ENCODE measurements at places on chromosomes 11 and 22.

DNA sequence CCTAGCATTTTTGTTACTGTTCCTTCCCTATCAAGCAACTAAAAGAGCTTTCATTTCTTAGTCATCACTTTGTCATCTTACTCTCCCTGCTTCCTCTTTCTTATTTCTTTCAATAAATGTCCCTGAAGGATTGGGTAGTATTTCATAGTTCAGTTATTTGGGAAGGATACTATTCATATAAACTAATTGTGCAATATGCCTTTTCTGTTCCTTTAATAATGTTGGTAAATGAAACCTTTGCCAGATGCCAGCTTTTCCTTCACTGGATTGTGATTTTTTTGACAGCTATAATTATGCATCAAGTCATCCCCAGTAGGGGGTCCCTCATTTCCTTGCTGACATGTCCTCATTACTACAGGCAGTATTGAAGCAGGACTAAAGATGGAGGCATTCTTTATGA is 101.7 kb downstream of the ATM start:
- DNase-seq: no peak

DNA sequence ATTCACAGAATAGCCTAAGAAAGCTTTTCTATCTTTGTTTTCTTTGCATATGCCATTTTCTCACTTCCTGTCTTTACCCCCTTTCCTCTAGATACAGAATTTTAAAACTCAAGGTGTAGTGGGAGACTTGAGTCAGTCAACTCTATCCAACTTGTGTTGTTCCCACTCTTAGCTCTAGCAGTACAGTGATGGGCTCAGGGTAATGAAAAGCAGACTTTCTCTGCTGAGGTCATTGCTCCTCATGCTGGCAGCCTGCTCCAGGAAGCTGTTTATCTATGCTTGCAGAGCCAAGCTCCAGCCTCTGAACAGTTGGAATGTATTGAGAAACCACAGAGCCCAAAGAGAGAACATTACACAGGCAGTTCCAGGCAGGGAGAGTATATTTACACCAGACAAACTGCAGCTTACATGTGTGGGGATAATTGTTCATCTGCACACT is 68.1 kb downstream of the CSTPP1 start:
- peak; percentile 31 for DNase-seq

- DNase-seq: no peak
These were observed 97.9 kb downstream of the RRAS2 start for GRCh38 chr11:14261066-14261465.

DNA sequence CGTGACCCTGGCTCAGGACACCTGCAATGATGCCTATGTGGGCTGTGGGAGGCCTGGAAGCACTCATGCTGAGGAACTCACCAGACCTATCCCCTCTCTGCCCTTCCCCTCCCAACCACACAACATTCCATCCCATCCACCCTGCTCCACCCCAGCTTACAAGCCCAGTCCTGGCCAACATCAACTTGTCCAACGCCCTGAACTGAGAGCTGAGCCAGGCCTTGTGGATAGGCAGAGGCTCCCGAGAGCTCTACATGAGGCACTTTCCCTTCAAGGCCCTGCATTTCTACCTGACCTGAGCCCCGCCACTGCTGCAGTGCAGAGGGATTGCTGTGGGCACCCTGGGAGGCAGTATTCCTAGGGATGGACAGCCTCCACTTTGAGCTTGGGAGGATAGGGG is 112.4 kb downstream of the PDE2A start:
- DNase-seq: no peak

GRCh38 chr11:36509694-36510593 is at the start of gene TRAF6:
TSS of gene TRAF6 (minus strand) at chr11:36510272. CDS start at chr11:36501515, 8,757 bp downstream.
- peak; percentile 73 for DNase-seq

DNA sequence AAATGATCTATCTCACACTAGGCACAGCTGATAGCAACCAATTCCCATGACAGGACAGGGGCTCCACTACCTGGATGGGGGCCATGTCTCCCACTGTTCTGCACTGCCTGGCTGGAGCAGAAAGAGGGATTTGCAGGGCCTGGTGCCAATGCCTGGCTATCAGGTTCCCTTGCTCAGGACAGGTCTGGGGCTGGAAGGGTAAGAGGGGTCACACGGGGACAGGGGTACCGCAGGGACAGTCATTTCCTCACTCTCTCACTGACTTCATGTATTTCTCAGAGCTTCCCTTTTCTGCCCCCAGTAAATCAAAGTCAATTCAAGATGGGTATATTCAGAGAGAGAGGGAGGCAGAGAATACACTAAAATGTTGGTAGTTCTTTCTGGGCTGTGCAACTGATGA is 119.1 kb upstream of the CSNK2A3 start:
- DNase-seq: no peak

DNA sequence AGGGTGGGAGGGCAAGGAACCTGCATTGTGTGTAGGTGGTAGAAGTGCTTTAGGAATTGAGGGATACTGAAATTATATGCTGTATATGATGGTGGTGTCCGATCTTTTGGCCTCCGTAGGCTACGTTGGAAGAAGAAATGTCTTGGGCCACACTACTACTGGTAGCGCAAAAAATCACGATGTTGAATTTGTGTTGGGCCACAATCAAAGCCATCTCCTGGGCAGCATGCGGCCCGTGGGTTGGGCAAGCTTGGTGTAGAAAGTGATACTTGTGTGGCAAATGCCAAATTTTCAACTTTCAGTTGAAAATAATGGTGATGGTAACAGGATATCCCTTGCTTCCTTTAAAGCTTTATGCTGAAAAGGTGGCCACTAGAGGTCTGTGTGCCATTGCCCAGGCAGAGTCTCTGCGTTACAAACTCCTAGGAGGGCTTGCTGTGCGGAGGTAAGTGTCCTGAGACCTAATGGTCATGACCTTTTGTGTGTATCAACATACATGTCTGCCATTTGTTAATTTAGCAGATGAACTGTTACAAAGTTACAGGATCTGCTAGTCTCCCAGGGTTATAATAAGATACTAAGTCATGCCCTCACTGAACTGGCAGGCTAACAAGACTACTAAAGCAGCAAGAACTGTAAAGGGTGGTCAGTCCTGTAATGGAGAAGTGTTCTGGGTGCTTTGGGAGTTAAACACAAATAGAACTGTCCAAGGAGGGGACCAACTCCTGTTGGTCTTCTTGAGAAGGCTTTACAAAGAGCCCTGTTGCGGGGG is 2.9 kb downstream of the RPS3 start:
- DNase-seq: no peak

DNA sequence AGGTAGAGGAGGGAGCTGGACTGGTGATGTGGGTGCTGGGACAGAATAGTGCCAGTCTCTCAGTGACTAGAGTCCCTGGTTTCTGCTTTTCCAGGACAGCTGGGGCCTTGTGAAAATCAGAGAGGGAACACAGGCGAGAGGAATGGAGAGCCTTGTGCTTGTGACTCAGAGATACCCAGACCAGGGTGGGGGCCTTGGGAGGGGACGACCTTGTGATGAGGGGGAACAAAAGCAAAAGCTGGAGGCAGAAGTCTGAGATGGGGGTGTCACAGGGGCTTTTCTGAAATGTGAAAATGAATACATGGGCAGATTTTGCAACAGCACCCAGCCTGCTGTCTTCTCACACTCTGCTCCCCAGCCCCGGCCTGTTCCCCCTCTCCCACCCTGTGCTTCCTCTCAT is 3.4 kb upstream of the NR1H3 start:
- no peak for DNase-seq

DNA sequence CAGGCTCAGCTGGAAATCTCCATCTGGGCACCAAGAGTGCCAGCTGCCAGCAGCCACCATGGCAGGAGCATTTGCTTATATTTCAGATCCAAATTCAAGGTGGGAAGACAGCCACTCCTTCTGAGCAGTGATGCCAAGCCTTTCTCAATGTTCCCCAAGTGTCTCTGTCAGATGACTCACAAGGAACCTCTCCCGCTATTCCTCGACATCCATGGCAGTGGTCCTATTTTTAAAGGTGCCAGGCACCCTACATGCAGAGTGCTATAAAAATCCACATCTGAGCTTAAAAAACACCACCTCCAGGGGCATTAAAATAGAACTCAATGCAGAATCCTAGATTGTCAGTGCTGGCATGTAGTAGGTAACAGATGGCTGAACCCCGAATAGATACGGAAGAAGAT is 112.1 kb downstream of the SLC1A2 start:
- no peak for DNase-seq

GRCh38 chr11:46278387-46279125 is 1.1 kb downstream of the CREB3L1 start:
- DNase-seq: no peak

GRCh38 chr11:122439866-122440810 is 215.4 kb upstream of the UBASH3B start:
- no peak for DNase-seq

DNA sequence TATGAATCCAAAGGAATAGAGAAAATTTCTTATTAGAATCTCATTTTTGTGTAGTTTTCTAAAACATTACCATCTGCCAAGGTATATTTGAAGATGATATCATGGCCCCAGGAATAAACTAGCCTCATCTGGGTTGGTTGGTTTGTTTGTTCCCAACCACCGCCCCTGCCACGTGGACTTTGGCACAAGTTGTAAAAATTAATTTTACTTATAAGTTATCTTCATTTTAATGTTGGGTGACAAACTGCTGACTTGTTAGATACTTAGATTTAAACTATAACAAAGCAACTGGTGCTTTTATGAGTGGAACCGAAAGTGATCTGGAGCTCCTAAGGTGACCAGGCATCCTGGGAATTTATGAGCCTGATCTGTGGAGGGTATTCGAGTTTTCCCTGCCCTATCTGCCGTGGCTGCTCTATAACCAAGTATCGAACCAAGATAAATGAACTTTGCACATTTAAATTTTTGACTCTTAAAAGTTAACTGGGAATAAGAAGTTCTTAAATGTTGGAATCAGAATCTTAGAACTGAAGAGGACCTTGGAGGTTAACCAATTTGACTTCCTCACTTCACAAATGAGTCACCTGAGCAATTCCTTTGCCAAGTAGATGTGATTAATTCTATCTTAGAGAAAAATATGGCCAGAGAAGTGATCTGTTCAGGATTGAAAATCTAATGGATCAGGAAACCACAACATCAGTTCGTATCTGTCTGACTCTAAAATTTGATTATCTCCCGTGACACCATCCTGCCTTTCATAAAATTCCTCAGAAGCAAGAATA is 129.1 kb upstream of the ARHGAP42 start:
- DNase-seq: no peak

- DNase-seq: no peak
These were observed 2.7 kb downstream of the PLXNB2 start for GRCh38 chr22:50304528-50305392.

- DNase-seq: no peak
These were observed 13.1 kb upstream of the LYVE1 start for GRCh38 chr11:10581481-10582019.

- no peak for DNase-seq
These were observed 798 bp downstream of the BCR start for GRCh38 chr22:23180893-23181720.

- DNase-seq: no peak
These were observed 33.4 kb upstream of the MICAL2 start for GRCh38 chr11:12076840-12077534.

- no peak for DNase-seq
These were observed 2.1 kb upstream of the LRFN4 start for GRCh38 chr11:66854729-66855211.

GRCh38 chr22:27461470-27461869 is 340.1 kb downstream of the MN1 start:
- DNase-seq: no peak

DNA sequence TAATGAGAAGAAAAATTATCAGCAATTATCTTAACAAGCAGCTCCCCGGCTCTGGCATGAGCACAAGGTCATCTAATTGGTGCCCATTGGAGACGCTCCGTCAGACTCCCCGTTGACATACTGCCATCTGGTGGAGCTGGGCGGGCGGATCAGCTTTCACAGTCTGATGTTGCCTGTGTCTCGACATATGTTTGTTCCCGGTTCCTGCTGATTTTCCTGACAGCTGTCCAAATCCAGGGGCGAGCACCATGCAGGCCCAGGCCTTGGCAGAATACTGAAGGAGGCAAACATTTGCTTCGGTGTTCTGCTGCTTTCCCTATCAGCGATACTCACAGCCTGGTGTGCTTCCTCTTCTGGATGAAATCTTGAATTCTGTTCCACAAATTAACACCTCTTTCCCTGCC is 43.8 kb upstream of the BARX2 start:
- peak; percentile 77 for DNase-seq

DNA sequence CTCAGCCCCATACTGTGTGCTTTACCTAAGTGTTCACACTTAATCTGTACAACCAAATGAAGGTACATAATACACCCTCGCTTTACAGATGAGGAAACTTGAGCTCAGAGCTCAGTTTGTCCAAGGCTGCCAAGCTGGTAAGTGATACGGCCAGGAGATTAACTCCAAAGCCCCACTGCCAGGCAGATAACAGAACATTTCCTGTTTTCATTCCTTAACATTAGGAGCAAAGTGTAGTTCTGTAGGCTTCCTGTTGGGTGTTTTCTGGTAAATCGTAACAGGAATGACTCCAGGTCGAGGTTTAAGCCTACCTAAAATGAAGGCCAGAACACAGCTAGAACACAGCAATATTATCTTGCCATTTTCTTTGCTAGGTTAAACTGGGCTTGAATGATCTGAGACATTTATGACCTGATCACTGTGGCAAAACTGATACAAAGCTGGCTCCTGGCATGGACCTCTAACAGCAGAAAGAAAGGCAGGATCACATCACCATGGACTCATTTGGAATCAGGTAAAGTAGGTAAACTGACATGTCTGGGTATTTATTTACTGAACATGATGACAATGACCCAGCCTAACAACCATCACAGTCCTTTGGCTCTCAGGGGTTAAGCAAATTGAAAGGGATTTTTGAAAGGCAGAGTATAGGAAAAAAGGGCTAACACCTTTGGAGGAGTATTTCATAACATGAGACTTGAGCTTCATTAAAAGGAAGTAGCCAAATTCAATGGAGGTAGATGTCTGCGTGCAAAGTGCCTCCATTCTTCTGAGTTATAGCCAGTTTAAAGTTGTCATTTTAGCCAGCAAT is 3.9 kb upstream of the NUP50 start:
- DNase-seq: peak; percentile 46

GRCh38 chr11:31740131-31740530 is 71.0 kb downstream of the PAX6 start:
- no peak for DNase-seq

Data from COLO829 (cell line).